Fibroblast of upper back skin (primary cell): ENCODE measurements at places on chromosomes 5 and 9.

GRCh38 chr9:127214421-127215267 lies 49.9 kb upstream of the GARNL3 start:
- DNase-seq = peak; percentile 60

GRCh38 chr5:150397782-150398721 lies 14.7 kb downstream of the CD74 start:
- no peak for DNase-seq

- DNase-seq = peak; percentile 72
Measured at GRCh38 chr5:74895906-74896305, 29.7 kb upstream of the FAM169A start.

DNA sequence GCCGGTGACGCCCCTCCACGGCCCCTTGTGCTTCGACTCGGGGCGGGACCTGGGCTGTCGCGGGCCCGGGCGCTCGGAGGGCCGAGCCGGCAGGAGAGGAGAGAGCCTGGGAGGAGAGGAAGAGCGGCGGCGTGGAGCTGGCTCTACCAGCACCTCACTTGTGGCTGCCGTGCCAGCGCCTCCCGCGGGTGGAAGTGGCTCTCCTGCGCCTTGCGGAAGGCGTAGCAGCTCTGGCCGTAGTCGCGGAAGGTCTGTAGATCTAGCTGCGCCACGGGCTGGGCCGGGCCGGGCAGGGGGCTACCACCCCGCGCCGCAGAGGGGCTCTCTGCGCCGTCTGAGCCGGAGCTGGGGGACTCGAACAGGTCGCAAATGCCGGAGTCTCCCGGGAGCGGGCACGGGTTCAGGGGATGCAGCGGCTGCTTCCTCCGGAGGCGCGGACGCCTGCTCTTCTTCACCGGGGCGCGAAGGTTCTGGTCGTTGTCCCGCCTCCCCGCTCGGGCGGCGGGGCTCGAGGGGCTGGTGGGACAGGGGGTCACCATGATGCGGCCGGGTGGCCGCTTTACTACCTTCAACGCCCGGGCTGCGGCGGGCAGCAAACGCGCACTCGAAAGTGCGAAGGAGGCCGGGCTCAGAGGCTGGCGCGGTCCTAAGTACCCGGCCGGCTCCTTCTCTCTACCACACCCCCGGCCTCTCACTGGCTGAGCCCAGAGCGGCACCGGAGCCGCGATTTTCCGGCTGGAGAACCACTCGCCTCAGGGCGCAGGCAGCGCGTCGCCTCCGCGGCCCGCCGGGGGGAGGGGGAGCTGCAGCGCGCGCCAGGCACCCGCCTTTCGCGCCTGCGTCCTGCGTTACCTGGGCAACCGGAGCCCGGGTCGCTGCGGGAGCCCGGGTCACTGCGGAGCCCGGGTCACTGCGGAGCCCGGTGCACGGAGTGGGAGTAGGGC lies at the start of gene CCNO:
Gene CCNO, minus strand, starts transcription at position 624 of the 944 bp plus-strand sequence. Its CDS starts 85 bp downstream, at position 539.
- peak; percentile 42 for DNase-seq

DNA sequence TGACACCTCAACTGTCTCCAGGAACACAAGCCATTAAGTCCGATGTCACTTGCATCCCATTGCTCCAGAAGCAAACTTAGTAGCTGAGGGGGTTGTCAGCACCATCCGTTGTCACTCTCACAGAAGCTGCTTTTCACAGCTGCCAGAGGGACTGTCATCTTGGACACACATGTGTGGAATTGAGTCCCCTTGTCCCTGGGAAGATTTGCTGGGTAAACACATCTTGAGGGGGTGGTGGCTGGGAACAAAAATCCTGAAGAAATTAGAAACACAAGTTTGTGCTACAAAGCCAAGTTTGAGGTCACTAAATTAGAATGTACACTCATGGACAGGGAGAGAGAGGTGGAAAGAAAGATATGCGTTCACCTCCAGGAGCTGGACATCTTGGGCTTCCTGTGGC lies 55.2 kb upstream of the ADRA1B start:
- DNase-seq = peak; percentile 33

DNA sequence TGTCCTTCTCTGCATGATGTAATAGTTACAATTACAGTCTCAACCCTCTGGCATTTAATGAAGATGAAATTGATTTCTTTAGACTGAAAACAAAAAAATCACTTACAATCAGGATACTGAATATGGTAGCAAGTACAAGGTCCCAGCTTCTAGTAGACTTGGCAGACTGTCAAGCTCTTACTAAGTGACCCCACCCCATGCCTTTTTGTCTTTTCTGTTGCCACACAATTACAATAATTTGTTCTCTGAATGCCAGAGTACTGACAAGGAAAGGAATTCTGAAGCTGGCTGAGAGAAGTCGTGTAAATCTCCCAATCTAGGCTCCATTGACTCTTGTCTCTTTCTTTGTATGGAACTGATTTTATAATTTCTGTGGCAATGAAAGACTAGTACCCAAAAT lies 154.2 kb downstream of the TMC1 start:
- DNase-seq = peak; percentile 65

- DNase-seq = peak; percentile 83
Measured at GRCh38 chr5:153623751-153624450, 133.4 kb downstream of the GRIA1 start.

DNA sequence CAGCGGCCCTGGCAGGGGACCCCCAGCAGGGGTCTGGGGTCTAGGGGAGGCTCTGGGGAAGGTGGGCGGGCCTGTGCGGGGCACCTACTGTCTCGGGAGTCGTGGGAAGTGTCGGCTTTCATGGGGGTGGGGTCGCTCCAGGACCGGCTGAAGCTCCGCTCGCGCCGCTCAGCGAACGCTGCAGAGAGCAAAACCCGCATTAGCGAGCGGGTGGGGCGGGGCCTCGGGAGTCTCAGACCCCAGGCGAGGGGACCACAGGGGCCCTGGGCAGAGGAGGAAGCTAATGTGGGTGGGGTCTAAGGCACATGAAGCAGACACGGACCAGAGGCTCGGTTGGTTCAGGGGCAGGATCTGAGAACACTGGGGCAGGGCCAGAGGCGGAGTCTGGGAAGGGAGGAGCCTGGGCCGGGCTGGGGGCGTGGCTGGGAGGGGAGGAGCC lies 5.5 kb downstream of the NSMF start:
- DNase-seq = peak; percentile 78

DNA sequence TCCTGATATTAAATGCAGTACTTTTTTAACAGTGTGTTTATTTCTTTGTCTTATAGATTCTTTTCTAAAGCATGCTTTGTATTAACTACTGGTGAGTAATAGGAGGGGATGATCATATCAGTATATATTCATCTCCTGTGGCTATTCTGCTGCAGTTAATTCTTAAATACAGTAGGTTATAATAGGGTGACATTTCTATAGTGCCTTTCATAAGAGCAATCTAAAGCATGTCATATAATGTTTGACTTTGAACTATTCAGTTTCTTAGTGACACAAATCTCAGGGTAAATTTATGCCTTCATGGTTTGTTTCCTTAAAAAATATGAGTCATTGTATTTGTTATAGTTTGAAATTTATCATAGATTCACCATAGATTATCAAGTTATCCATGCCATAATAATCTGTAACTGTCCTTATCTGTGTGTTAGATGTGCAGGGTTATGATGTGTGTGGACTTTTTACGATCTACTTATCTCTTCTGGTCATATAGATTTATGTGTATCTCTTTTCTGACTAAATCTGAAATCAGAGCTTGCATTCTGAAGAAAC lies 1019.5 kb downstream of the NR2F1-AS1 start:
- DNase-seq = no peak

DNA sequence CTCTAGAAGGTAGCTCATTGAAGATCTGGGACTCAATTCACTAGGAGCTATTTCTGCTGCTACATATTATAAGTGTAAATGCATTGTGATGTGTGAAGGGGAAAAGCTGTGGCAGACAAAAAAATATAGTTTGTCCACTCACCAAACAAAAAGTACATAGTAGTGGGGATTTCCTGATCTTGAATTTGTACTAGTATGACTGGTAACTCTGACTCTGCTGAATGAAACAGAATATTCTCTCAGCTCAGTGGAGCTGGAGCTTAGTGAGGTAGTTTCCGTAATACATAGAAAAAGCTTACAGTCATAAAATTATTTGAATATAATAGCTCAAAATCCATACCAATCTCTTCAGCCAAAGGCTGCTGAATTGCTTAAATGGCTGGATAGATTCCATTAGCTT lies 455.6 kb upstream of the CD180 start:
- DNase-seq = no peak

DNA sequence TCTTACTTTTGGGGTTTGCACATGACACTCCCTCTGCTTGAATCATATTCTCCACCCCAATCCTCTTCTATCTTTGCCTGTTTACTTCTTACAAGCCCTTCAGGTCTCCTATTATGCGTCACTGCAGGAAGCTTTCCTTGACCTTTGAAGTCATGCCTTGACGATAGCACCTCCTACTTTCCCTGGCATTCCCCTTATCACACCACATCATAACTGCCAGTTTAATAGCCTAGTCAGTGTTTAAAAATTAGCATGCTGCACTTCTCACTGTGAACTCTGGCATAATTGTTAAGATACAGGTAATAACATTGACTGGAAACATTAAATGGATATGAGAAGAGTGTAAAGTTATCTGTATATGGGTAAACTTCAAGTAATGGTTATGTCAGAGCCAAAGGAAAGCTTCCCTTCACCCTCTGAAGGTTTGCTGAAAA lies 37.1 kb upstream of the CEP120 start:
- DNase-seq = no peak

GRCh38 chr5:167823405-167823804 lies 468.0 kb upstream of the WWC1 start:
- DNase-seq = no peak

- DNase-seq = no peak
Measured at GRCh38 chr9:104826911-104827310, 63.0 kb downstream of the NIPSNAP3B start.

DNA sequence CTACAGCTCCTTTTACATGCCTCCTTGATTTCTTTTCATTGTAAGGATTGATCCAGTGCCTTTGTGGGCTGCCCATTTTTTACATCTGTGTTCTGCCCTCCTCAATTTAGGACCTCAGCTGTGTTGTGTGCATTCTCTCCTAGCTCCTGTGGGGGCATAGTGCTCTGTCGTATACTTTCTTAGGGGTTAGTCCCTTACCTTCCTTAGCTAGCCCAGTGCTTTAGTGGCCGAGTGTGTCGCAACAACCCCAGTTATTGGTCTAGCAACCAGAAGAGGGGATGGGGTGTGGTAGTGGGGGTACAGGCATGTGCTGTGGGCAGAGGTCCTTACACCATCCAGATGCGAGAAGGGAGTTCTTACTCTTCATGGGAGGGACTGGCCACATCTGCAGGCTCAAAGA lies 12.1 kb downstream of the MTRR start:
- no peak for DNase-seq

DNA sequence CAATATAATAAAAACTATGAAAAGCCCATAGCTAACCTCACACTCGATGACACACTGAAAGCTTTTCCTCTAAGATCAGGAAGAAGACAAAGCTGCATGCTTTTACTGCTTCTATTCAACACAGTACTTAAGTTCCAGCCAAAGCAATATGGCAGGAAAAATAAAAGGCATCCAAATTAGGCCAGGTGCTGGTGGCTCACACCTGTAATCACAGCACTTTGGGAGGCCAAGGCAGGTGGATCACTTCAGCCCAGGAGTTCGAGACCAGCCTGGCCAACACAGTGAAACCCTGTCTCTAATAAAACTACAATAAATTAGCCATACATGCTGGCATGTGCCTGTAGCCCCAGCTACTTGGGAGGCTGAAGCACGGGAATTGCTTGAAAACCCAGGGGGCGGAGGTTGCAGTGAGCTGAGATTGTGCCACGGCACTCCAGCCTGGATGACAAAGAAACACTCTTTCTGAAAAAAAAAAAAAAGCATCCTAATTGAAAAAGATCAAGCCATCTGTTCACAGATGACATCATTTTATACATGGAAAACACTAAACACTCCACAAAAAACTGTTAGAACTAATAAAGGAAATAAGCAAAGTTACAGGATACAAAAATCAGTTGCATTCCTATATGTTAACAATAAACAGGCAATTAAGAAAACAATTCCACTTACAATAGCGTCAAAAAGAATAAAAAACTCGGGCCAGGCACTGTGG lies 17.9 kb downstream of the ZFR start:
- no peak for DNase-seq

- DNase-seq = peak; percentile 9
Measured at GRCh38 chr9:69056191-69056815, 20.8 kb downstream of the FXN start.

GRCh38 chr5:149011084-149011483 lies 51.8 kb downstream of the SH3TC2 start:
- DNase-seq = no peak

- no peak for DNase-seq
Measured at GRCh38 chr9:115416299-115416698, 298.3 kb upstream of the TNC start.

- no peak for DNase-seq
Measured at GRCh38 chr5:109411149-109411514, 1.4 kb upstream of the PJA2 start.

- no peak for DNase-seq
Measured at GRCh38 chr5:61254969-61255555, 77.0 kb upstream of the ZSWIM6 start.

DNA sequence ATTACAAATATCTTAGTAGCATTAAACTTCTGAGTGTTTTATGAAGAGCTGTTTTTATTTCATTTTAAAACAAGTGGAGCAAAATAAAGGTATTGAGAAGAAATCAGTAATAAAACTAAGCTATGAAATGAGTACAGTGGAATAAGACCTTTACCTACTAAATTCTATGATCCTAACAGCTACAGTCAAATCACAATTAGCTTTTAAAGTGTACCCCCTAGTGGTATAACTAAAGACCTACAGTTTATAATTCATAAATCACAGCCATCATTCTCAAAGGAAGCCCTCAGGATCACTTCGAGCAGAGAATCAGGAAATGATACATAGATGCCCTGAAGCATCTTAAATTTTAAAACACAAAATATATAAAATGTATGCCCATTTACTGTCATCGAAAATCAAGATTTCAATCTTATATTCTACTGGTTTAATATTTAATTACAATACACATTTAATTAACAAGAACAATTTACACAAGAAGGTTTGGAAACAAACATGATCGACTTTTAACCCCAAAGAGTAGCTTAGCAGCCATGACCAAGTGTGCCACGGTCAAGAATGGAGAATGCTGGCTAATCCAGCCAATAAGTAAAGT lies 12.3 kb downstream of the CCNH start:
- DNase-seq = peak; percentile 47

- no peak for DNase-seq
Measured at GRCh38 chr5:1878050-1878849, 4.5 kb downstream of the IRX4 start.

GRCh38 chr9:100595391-100596199 lies 17.7 kb downstream of the CAVIN4 start:
- peak; percentile 67 for DNase-seq

DNA sequence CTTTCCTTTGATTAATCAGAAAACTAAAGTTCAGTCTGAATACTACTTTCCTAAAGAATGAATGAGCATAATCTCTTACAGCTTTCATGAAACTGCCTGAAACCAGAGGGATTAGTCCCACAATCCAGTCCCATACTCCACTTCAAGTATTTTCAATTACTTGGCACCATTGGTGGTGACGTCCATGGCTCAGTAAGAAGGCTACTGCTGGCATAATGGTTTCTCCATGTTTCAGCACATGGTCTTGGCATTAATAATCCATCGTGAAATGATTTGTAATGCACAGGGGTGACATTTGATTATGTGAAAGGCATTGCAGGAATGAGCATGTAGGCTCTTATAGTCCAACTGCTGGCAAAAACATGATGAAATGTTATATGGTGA lies 23.4 kb downstream of the LIX1 start:
- no peak for DNase-seq

- DNase-seq = peak; percentile 73
Measured at GRCh38 chr5:66306105-66306843, 162.2 kb downstream of the SREK1 start.

GRCh38 chr5:168931638-168932345 lies 352.6 kb upstream of the PANK3 start:
- peak; percentile 81 for DNase-seq
